Activated CD8-positive, alpha-beta memory T cell treated with anti-CD3 and anti-CD28 coated beads, Interleukin-2, amount 10 ng/mL, durations not matched to agents 7 days and 5 days (primary cell): ENCODE measurements at places on chromosomes 16 and 17.

- DNase-seq, result no peak
Measured at GRCh38 chr16:53297477-53297876, 136.8 kb upstream of the RBL2 start.

DNA sequence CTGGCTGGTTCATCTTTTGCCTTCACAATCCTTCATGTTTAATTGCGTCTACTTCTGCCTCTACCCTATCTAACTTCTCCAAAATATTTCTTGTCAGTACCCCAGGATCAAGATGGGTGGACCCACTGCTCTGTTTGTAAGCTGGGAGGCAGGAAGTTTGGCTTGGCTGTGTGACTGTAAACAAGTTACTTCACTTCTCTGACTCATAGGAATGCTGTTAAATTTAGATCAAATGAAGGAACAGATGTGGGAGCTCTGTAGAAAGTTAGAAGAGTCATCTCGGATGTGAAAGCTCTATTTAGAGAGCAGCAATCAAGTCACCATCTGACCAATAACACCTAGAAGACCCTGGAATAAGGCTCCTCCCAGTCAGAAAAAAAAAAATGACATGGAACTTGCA lies 55.2 kb upstream of the MRTFB start:
- DNase-seq, result no peak

DNA sequence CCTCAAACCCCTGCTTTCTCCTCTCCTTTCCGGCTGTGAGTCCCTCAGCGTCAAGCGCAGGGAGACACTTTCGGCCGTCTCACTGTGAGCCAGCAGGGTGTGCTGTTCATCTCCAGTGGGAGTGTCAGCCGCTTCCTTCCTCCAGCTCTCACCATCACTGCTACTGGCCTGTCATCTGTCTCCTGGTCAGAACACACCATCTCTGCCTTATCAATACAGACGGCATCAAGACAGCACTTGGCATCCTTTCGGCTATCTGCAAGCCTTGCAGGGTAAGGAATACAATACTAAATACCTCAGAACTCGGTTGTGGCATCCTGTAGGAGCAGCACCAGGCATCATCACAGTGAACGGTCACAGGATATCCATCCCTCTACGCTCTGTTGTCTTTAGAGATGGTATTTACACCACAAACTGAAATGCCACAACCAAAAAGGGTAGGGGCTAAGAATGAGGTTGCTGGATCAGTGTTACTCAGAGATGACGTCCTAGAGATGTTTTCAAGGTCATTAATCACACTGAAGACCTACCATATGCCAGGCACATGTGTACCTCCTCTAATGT lies 20.7 kb upstream of the CMTM4 start:
- DNase-seq, result peak; percentile 47

DNA sequence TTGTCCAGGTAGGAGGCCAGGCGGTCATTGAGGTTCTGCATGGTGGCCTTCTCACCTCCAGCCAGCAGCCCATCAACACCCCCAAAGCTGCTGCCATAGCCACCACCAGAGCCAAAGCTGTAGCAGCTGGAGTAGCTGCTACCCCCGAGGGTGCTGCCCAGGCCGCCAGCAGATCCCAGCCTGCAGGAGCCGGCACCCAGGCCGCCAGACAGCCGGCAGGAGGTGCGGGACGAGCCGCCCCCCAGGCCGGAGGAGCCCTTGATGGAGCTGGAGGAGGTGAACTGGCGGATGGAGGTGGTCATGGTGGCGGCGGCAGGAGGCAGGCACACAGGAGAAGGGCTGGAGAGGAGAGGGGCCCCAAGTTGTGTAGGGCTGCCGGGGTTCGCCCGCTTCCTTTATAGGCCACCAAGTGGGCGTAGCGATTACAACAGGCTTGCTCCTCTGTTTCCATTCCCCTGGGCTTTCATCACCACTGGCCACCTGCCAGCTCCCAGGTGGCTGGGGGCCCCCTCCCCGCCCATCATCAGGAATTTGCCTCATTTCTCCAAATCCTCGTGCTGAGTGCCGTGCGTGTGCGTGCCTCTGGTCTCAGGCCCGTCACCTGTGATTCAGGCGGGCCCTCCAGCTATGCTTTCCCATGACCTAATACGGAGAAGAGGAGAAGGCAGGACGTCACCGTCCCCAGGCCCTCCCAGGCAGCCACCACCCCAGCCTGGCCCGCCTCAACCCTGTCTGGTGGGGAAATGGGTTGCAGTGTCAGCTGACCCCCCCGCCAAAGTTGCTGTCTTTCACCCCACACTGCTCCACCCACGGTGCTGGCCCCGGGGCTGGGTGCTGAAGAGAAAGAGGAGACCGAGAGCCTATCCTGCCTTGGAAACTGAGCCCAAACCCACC lies at the start of gene KRT17:
Gene KRT17 (minus strand): TSS at position 368 of the 894 bp plus-strand sequence. CDS start 66 bp downstream, at position 302.
- DNase-seq, result no peak

GRCh38 chr16:9308356-9308801 lies 216.9 kb downstream of the HAPSTR1 start:
- no peak for DNase-seq

DNA sequence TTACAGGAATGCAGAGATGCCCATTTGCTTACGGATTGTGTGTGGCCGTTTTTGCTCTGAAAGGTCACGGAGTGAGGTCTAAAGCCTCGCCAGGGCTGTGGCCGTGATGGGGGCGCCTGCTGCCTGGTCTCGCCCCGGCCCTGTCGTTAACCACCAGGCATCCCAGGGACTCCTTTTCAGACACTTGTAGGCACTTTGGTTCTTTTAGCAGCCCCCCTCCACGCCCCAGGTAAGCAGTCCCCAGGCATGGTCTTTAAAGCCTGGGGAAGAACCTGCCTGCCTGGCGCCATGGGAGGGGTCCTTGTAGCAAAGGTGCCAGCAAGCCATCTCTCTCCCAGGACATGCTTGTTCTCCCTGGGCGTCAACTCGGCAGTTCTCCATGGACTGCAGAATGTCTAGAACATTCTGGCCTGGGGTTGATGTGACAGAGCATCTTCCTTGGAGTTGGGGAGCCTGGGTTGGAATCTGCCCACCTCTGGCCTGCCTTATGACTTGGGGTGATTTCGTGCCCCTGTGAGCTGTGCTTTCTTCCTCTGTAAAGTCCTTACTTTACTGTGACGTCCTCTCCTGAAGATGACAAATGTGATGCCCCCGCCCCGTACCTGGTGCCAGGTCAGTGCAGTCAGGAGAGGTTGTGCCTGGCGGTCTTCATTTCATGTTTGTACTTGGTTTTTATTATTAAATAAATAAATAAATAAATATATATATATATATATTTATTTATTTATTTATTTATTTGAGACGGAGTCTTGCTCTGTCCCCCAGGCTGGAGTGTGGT lies 5.4 kb downstream of the KCTD5 start:
- DNase-seq, result no peak
